ENCODE measurements at places on chromosomes 3 and 15.

DNA sequence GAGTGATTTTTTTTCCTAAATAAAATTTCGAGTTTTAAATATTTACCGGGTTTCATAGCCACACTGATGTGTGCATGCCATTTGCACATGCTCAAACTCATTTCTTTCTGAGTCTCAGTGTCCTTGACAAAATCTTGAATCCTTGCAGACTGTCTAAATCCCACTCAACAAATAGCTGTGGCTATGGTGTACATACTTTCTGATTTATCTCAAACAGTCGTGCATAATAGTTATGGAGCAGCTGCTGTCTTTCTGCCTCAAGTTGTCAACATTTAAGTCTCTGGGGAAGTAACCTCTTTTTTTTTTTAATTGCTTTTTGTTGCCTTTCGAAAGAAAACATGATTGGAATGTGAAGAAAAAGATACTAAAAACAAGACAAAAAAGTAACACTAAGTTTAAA, 52.8 kb upstream of the UTS2B start:
- peak; percentile 78 for DNase-seq

DNA sequence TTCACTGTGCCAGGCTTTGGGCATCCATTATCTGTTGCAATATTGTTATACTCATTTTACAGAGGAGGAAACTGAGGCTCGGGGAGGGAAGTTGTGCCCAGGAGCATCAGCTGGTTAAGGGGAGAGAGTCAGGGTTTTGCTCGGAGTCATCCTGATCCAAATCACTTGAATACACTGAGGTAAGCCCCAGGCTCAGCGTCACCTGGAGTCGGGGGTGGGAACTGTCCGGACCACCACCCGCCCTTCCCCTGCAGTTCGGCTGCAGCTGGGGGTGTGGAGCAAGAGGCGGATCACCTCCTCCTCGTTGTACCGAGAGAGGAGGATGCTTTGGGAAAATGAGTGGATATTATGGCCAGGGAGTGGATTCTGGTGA, 646 bp downstream of the HRH1 start:
- no peak for DNase-seq

- DNase-seq: no peak
Measured at GRCh38 chr3:30795176-30795575, 99.3 kb downstream of the GADL1 start.

DNA sequence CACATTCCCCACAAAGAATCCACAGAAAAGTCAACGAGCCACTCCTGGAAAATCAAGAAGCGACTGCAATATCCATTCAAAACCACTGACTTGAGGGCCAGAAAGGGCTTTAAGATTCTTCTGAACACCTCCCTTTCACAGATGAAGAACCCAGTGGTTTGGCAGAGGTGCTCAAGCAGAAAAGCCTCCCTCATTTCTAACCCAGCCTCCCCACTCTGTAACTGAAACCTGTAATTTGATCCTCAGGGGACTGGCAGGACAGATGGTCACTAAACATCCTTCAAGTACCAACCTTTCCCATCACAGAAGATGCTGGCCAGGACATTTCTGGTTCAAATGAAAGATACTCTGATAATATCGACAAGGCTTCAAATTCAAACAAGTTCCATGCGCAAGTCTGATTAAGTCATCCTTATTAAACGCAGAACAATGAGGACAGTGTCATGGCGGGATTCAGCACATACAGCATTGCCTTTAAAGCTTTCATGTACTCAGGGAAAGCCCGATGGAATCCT, 5.5 kb downstream of the SEMA5B start:
- DNase-seq: no peak

GRCh38 chr3:4517093-4517492, 23.9 kb downstream of the ITPR1 start:
- no peak for DNase-seq

DNA sequence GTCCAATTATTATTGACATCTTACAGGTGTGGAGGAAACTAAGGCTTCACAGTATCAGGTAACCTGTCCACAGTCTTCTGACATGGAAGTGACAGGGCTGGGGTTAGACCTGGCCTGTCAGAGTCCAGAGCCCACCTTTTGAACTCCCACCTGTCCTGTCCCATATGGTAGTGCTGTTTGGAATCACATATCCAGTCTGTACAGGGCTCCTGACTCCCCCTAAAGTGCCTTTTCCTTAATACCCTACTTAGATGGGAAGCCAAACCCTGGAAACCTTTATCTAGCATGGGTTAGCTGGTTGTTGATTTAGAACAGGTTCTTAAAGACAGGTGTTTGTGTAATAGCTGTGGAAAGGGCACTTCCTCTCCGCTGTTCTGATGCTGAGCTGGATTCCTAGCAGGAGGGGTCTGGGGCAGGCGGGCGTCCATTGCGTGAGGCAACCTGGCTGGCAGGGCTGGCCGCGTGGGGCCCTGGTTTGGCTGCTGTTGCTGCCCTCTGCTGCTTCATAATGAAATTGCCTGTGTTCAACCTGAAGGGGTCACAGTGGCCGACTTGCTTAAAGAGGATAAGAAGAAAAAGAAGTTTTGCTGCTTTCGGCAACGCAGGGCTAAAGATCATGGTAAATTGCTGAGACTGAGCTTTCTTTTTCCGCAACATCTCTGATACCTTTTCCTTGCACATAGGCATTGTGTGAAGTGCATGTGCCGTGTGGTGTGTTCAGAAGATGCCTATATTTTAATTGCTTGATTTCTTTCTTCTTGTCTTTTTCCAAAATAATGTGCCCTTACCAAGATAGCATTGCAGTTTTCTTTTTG, 136.2 kb downstream of the CHDH start:
- no peak for DNase-seq

GRCh38 chr3:185613016-185613415, 26.9 kb downstream of the SENP2 start:
- no peak for DNase-seq

DNA sequence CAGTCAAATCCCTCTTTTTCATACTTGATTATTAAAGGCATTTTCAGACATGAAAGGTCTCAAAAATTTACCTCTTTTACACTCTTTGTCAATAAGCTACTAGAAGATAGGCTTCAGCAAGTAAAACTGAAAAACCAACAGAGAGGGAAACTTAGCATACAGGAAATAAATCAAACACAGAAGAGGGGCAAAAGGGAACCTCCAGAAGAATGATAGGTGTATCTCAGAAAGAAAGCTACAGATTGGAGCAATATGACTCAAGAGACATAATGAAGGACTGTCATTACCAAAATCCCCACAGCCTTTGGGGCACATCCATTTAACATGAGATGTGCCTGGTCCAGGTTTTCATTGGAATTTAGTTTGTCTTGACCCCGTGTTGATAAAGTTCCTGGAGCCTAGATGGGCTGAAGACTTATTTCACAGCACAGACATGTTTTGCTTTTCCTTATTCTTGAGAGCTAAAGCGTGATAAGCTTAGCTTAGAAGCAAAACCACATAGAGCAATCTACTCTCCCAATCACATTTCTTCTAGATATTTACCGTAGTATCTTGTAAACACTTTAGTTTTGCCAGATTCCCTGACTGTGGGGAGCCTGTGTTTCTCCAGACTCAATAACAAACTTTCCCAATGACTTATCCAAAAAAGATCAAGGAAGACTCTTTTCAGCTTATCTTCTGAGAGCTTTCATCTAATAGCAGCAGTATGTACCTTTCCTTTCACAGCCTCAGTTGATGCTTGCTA, 11.7 kb downstream of the LRRFIP2 start:
- DNase-seq: no peak

- DNase-seq: peak; percentile 26
Measured at GRCh38 chr3:189355481-189356201, 183.9 kb downstream of the TPRG1 start.

DNA sequence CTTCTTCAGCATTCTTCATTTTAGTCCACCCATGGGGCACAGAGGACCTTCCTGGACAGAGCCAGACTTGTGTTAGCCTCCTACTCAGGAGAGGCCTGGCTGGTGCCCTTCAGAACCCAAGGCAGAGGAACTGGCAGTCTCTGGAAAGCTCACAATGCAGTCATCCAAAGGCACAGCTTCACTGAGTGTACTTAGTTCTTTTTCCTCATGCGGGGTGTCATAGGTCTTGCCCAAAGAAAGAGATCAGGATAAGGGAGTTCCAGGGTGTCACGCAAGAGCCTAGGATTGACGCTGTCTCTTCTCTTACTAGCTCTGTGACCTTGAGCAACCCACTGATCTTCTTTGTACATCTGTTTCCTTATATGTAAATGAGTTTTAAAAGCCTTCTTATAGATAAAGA, 58.7 kb downstream of the CD200 start:
- DNase-seq: no peak

DNA sequence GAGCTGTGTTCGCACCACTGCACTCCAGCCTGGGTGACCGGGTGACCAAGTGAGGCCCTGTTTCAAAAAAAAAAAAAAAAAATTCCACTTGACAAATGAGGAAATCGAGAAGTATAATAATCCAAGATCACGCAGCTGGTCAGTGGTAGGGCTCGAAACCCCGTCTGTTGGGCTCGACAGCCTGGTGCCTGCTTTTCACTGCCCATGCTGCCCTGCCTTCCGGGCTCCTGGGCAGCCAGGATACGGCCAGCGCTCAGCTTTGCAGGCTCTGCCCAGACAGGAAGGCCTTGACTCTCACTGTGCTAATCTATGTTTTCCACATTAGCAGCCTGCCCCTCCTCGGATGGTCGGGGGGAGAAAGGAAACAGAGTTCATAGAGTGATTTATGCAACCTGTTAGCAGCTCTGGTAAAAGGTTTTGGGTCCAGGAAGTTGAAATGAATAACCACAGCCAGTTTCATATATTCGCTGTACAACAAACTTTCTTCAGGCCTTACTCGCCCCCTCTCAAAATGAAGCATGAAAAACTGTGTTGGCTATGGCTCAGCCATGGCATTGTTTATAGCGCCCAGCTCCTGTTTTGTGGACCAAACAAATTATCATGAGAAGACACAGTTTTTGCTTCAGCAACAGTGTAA, 108.8 kb downstream of the XXYLT1 start:
- DNase-seq: no peak

DNA sequence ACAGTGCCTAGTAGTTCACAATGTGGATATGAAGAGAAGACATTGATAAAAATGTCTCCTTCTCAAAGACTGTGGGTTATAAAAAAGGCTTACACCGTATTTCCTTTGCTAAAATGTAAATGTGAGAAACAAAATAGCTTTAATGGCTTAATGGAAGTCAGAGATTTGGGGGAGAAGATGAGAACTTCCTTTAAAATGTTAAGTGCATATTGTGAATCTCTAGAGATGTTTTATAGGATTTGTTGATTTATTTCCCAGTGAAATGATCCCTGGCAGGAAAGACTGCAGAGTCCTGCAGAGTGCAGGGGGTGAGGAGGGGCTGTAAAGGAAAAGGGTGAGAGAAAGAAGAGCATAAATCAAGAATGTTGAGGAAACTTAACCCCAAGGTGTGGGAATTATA, 305.1 kb downstream of the GAP43 start:
- no peak for DNase-seq

GRCh38 chr15:72086920-72087648, 30.9 kb downstream of the MYO9A start:
- no peak for DNase-seq

DNA sequence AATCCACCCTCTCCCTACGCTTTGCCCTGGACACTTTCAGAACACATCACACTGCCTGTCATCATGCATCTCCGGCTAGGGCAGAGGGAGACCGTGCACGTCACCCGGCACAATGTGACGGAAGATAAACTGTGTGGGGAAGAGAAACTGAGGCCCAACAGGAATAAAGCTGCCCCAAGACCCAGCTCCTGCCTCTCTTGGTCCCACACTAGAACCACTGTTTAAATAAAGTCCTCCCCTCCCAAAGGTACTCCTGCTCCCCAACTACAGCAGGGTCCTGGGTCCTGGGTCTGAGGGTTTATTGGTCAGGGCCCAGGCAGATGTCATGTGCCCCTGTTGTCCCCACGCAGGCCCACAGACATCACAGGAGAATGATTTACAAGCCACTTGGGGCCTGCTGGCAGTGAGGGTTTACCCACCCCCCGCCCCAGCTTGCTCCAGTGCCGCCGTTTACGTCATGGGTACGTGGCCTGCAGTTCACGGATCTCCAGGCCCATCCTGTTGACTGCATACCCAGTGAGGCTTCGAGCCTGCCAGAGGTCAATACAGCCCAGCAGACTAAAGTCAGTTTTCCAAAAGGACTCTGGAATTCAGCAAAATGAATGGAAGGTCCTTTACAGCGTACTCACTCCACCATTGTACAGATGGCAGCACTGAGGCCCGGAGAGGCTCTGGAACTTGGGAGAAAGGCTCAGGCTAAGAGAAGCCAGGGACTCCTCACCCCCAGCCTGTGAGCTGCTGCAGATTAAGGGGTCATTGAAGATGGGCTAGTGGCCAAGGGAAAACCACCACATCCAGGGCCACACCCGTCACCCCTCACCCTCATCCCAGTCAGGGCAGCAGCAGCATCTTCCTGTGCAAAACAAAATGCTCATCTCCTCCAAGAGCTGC, 23.2 kb downstream of the ALS2CL start:
- DNase-seq: no peak

DNA sequence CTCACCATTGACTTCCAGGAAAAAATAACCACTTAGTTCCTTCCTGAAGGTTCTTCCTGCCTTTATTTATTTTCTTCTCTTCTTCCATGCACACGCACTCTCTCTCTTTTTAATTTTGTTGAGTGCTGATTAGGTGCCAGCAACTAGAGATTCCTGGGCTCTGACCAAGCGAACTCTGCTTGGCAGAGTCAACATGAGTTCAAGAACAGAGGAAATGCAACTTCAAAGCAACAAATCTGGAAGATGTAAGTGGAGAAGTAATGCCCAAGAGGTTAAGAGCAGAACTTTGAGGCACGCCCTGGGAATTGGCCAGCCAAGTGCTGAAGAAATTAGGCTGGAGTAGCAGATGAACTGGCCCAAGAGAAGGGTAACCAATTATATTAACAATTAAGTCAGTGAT, 8.5 kb downstream of the ERC2 start:
- no peak for DNase-seq

- no peak for DNase-seq
Measured at GRCh38 chr3:48528754-48529153, 24.8 kb upstream of the SHISA5 start.

- DNase-seq: peak; percentile 21
Measured at GRCh38 chr15:92619145-92620101, 36.2 kb downstream of the FAM174B start.

- no peak for DNase-seq
Measured at GRCh38 chr3:51727500-51727899, 20.6 kb downstream of the GRM2 start.

DNA sequence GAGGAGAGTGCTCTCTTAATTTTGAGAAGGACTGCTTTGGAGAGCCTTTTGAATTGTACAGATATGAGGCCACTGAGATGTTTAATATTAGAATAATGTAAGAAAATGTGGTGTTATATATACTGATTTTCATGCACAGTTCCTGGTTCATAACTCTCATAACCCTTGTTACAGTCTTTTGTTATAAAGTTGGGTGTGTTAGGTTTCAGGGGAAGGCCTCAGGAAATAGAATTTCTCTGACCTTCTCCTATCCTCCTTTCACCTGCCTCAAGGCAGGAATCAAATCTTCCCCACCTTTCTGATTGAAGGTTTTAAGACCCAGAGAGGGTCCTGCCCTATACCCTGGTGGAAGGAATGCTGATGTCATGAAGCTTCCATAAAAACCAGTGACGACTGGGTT, 245.9 kb downstream of the NSUN3 start:
- DNase-seq: no peak

All from GM04503 (cell line).